ENCODE measurements at places on chromosomes 1 and 21.

GRCh38 chr1:54403405-54403804 lies 2.8 kb downstream of the SSBP3 start:
- DNase-seq, result no peak

DNA sequence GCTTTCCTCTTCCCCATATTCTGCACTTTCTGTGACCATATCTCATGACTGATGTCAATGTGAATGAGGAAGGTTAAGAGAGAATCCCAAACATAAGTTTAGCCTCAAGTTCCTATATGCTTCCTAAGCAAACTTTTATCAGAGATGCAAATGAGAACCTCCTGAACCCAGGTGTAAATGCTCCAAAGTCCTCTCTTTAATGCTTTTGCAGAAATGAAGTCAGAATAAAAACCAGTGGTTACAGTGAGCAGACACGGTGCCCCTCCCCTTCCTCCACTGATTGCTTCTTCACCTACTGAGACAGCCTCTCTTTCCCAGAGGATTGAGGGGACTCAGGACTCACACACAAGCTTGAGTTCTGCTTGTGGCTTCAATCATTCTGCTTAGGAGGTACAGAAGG lies 11.6 kb upstream of the PIGC start:
- DNase-seq, result no peak

GRCh38 chr1:114008993-114009392 lies 29.7 kb downstream of the OLFML3 start:
- no peak for DNase-seq

- DNase-seq, result peak; percentile 94
Measured at GRCh38 chr1:7975212-7975865, 13.8 kb downstream of the PARK7 start.

- peak; percentile 64 for DNase-seq
Measured at GRCh38 chr1:171801487-171801891, 20.0 kb downstream of the METTL13 start.

- no peak for DNase-seq
Measured at GRCh38 chr1:187157115-187157514, 328.4 kb downstream of the PLA2G4A start.

GRCh38 chr1:58290685-58291372 lies 255.7 kb downstream of the OMA1 start:
- peak; percentile 81 for DNase-seq

DNA sequence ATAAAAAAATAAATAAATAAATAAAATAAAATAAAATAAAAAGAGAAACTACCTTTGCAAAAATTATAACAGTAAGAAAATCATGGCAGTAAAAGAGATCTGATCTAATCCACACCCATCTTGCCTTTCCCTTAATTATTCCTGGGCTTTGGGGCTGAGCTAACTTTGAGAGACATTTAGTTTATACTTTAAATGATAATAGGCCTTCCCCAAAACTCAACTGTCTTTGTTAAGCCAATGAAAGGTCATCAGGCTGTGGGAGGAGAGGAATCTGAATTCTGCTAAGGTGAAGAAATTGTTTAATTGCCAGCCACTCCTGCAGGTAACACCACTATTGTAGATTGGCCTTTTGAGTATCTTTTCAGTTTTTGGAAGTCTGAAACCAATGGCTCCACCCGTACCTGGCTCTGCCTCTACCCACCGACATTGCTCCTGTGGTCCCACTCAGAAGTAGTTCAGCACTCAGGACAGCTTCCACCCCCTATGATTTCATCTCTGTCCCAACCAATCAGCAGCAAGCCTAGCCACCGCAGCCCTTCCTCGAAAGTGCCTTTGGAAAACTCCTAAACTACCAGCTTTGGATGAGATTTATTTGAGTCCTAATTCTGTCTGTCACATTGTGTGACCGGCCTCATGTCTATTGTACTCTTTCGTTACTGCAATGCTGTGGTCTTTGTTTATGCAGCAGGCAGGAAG lies 23.0 kb upstream of the PNRC2 start:
- peak; percentile 65 for DNase-seq

DNA sequence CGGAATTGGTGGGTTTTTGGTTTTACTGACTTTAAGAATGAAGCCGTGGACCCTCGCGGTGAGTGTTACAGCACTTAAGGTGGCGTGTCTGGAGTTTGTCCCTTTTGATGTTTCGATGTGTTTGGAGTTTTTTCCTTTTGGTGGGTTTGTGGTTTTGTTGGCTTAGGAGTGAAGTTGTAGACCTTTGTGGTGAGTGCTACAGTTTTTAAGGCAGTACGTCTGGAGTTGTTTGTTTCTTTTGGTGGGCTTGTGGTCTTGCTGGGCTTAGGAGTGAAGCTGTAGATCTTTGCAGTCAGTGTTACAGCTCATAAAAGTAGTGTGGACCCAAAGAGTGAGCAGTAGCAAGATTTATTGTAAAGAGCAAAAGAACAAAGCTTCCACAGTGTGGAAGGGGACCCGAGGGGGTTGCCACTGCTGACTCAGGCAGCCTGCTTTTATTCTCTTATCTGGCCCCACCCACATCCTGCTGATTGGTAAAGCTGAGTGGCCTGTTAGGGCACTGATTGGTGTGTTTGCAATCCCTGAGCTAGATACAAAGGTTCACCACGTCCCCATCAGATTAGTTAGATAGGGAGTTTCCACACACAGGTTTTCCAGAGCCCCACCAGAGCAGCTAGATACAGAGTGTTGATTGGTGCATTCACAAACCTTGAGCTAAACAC lies 20.9 kb downstream of the HENMT1 start:
- no peak for DNase-seq

- no peak for DNase-seq
Measured at GRCh38 chr21:25845729-25846256, 111.0 kb downstream of the GABPA start.

- DNase-seq, result peak; percentile 26
Measured at GRCh38 chr21:37860416-37860815, 55.8 kb downstream of the KCNJ6 start.

DNA sequence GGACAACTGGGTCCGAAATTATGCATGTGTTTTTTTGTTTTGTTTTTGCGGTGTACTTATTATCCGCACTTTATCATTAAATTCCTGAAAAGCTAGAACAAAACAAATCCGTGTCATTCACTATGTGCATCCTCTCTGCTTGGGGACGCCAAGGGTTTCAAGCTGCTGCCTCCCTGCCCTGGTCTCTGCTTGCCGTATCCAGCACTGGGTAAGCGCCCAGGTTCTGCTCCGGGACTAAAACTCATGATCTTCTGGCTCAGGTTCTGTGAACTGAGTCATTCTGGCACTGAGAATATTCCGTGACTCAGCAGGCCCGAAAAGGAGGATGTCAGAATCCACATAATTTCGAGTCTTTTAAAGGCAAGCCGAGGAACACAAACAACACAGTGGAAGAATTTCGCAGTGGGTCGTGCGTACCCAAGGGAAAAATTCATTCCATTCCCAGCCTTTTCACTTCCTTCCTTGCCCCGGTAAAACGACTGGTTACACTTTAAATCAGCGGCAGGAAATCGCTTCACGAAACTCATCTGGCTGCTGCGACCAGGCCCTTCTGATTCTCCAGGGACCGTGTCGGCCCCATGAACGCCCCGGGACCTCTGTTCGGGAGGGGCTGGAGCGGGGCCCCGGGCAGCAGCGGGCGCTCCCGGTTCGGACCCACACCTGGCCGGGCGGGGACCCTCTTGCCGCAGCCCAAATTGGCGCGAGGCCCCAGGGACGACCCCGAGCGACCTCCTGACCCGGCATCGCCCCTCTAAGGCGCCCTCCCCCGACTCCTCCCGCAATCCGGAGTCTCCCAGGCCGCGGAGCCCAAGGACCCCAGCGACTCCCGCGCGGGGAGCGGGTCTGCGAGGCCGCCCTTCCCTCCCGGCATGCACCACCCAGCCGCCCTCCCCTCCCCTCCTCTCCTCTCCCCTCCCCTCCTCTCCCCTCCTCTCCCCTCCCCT lies 746 bp upstream of the LAMC1 start:
- peak; percentile 92 for DNase-seq

DNA sequence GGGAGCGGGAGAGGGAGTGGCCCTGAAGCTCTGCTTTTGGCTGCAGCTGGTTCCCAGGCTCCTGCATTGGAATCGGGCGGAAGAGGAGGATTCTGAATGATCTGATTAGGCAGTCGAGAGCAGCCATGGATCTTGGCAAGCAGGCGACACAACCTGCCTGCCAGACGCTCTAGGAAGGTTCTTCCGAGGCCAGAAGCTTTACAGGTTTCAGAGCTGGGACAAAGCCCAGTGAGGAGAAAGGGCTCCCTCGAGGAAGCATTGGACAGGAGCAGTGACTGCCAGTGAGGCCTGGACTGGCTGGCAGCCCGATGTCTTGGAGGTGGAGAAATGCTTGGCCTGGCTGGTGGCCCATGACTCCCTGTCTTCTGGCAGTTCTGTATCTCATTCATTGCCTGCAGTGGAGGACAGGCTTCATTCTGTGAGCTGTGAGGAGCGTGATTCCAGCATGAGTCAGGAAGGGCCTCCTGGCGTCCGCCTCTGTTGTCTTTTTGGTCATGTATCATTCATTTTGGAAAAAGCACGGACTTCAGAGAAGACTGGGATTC lies 132.7 kb upstream of the IPO9 start:
- no peak for DNase-seq

DNA sequence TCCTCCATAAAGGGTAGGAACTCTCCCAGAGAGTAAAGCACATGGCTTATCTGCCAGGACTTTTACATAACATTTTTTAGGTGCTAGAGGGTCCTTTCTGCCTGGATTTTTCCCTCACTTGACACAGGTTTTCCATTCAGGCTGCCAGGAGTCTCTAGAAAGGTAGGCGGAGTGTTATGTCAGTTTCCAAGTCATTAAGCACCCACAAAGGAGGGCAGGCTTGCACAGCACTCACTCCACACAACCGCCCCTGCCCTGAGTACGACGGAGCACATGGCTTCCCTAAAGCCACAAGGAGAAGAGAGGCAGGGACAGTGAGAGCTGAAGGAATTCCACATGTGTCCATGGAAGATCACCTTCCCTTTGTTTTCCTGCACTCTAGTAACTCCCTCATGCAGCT lies 55.7 kb downstream of the CAPZB start:
- no peak for DNase-seq

GRCh38 chr1:41847733-41848132 lies 71.0 kb downstream of the HIVEP3 start:
- no peak for DNase-seq

DNA sequence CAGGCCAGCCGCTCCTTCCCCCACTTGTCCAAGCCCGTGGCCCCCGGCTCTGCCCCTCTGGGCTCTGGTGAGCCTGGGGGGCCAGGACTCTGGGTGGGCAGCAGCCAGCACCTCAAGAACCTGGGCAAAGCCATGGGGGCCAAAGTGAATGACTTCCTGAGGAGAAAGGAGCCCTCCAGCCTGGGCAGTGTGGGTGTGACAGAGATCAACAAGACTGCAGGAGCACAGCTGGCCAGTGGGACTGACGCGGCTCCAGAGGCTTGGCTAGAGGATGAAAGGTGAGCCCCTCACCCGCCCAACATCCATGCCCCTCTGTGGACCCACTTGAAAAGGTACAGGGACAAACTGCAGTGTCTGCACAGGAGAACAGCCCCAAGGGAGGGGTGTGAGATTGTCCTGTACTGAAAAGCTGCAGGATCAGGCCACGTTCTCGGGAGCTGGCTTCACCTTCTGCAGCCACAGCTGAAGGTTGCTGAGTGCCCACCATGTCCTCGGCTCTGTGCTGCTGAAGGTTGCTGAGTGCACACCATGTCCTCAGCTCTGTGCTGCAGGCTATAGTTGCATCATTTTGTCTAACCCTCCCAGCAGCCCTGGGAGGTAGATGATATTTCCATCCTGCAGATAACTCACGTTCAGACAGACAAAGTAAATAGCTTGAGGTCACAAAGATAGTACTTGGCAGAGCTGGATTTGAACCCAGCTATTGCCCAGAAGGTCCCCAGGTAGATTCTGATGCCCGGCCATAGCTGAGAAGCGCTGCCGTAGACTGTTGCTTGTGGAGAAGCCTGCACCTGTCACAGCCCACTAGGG lies 618 bp downstream of the C1orf226 start:
- DNase-seq, result peak; percentile 35

DNA sequence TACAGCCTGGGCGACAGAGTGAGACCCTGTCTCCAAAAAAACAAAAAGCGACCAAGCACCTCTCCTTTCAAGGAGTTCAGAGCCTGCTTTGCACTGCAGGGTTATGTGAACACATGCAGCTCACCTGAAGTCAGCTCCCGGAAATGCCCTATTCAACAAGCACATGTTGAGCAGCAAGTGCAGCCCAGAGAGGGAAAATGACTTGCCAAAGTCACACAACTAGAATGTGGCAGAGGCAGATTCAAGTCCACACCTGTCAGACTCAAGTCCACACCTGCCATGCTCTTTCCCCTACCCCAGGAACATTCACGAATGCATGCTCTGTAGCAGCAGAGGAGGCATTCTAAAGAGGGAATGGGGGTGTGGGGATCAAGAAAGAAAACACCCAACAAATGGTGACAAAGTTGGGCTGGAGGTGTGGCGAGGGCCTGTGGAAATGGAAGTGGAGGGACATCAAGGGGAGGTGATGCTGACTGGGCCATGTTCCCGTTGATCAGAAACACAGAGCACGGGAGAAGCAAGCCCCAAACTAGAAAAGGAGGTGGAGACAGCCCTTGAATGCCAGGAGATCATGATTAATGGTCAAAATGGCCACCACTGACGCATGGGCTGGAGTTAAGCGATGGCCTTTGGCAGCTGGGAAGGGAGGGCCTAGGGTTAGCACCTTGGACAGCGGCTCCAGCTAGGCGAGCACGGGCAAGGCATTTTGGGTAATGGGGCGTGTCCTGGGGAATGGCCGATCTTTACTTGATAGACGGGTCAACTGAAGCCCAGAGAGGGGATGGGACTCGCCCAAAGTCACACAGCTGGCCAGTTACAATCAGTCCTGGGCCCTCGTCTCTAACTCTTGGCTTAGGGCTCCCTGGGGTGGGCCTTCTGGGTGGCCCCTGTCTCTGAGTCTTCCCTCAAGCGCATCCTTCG lies 21.5 kb downstream of the RAP1GAP start:
- peak; percentile 91 for DNase-seq

DNA sequence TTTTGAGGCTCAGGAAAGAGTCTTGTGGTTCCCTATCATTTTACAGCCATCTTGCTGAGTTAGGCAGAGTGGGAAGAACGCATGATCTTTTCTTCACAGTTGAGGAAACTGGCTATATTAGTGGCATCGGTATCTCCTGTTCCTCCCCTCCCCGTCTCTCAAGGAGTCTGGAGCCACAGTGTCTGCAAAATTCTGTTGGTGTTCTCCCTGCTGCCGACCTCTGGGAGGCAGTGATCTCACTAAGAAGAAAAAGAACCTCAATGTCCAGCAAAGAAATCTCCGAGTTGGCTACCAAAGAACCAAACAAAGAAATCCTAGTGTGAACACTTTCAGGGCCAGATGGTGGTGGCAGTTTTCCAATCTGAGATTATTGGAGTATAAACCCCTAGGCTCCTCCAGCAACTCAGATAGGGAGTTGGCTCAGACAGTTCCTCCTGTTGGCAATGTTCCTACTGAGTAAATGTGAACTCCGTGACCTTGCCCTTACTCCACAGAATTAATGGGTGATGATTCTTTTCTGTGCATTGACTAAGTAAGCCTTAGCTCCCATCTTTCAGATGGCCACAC lies 41.2 kb downstream of the PRAMEF20 start:
- DNase-seq, result no peak

- no peak for DNase-seq
Measured at GRCh38 chr1:89112871-89113613, 12.9 kb downstream of the GBP2 start.

DNA sequence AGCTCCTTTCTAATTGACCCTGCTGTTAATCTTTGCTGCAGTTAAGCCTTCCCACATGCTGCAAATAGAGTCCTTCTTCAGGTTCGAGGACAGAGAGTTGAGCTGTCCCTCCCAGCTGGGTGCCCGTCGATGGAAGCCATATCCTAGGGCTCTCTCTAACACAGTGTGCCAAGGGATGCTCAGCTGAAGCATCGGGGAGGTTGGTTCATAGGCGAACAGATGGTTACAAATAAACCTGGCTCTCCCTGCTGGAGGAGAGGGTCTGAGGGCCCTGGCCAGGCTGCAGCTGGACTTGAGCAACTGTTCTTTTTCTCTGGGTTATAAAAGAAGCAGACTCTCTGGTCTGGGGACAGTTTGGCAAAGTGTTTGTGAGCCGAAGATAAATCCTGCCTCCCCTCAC lies 120.3 kb upstream of the C8B start:
- no peak for DNase-seq
